Hematopoietic multipotent progenitor cell (in vitro differentiated cells): ENCODE measurements at places on chromosomes 12 and 14.

DNA sequence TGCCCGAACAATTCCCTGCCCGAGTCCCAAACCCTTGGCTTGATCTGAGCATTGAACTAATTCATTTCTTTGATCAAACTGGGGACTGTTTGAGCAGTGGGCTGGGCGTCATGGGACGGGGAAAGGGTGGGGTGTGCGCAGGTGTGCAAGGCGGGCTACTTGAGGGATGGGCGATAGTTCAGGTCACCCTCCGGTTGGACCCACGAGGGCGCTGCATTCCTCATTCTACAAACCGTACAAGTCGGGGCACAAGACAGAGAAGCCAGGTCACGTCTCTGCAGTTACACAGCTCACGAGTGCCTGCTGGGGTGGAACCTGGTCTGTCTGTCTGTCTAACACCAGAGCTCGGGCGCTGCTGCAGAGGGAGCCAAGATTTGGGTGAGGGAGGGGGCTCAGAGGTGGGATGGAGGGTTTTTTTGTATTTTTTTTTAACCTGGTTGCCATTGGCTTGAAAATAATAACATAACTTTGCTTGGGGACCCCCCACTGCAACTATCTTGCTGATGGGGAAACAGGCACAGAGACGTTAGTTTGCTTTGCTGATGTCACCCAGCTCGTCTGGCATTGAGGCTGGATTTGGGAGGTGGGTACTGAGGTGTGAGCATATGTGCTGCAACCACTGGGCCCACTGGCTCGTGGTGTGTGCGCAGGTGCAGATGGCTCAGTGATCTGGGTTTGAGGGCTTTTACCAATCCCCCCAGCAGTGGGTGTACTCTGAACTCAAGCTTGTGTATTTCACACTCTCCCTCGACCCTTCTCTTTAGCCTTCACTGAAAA is 7.6 kb upstream of the RTL1 start:
- DNase-seq: no peak

DNA sequence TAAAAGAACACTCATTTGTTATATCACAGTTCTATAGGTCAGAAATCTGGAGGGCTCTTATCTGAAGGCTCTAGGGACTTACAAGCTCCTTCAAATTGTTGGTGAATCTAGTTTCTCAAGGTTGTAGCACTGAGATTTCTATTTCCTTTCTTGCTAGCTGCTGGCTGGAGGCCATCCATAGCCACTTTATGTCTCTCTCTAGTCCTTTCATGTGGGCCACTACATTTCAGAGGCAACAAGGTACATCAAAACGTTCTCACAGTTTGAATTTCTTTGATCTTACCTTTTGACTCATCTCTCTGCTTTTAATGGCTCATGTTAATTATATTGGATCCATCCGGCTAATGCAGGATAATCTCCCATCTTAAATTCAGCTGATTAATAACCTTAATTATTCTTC is 286.8 kb downstream of the DIO2 start:
- no peak for DNase-seq

DNA sequence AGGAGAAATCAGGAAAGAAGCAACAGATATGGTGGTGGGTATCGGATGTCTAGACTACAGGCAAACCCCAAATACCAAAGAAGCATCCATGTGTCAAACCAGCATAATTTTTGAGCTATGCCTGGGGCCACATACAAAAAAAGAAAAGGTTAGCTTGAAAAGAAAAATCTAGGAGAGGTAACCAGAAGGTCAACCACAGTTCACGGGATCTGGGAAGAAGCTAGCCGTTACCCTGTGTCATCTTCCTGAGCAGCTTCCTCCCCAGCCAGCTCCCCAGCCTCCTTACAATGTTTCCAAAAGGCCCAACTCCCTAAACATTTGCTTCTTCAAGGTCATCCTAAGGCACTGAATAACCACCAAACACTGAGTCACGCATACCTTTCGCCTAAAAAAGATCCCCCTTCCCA is 3.1 kb downstream of the SINHCAF start:
- no peak for DNase-seq

DNA sequence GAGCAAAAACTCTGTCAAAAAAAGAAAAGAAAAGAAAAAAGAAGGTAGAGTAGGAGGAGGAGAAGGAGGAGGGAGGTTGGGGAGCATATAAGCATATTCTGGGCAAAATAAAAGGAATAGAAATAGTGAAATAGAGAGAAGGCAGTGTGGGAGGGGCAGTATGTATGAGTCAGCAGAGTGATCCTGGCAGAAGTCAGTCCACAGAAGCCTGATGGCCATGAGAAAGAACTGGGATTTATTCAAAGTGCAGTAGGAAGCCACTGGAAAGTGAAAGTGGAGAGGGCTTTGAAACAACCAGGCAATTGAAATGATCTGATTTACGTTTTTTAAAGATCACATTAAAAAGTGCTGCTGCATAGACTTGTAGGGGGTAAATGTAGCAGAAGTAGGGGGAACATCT is 368.6 kb upstream of the USP15 start:
- no peak for DNase-seq

- no peak for DNase-seq
Measured at GRCh38 chr14:105138551-105139111, 29.9 kb downstream of the JAG2 start.

- peak; percentile 15 for DNase-seq
Measured at GRCh38 chr12:112294793-112295192, 87.4 kb downstream of the HECTD4 start.

DNA sequence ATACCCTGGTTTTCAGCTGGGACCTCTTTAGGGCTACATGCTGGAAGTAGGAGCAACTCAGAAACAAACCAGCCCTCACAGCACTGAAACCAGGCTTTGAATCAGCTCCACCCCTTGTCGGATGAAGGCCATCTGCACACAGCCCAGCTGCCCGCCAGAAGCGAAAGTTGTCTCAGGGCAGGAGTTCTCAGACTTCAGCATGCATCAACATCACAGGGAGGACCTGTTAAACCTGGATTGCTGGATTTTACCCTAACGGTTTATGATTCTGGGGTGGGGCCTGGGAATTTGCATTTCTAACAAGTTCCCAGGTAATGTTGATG is 10.9 kb downstream of the SYNDIG1L start:
- DNase-seq: no peak

GRCh38 chr12:23049180-23049579 is 424.2 kb downstream of the ETNK1 start:
- no peak for DNase-seq

GRCh38 chr12:25939606-25940005 is 18.9 kb upstream of the RASSF8 start:
- no peak for DNase-seq

DNA sequence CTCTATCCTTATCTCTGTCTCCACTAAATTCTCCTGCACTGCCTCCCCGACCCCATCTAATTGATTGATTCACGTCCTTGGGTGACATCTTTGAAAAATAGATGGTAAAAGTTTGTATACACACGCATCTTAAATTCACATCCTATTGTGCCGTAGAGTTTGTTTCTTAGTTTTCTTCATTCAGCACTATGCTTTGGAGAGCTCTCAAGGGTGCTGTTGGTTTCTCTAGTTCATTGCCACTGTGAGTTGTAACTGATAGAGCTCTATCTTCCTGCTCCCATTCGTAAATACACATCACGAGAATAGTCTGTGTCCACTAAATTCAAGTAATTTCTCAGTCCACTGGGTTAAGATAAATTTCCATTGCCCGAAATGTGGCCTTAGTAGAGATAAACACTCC is 1537.4 kb downstream of the AACS start:
- DNase-seq: no peak

DNA sequence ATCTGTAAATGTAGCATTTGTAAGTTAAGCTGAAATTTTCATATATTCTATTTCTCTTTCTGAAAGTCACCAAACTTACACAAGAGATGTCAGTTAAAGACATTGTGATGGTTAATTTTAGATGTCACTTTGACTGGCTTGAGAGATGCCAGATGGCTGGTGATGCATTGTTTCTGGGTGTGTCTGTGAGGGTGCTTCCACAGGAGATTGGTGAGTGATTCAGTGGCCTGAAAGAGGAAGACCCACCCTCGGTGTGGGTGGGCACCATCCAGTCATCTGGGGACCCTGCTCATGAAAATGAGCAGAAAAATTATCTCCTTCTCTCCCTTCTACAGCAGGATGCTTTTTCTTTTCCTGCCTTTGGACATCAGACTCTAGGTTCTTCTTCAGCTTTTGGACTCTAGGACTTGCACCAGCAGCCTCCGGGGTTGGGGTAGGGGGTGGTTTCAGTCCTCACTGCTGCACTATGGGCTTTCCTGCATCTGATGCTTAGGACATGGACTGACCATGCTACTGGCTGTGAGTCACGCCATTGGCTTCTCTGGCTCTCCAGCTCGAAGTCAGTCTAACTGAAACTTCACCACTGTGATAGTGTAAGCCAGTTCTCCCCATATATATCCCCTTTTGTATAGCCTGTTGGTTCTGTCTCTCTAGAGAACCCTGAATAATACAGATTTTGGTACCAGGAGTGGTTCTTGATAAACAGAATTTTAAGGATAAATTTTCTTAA is 20.9 kb downstream of the PDE6H start:
- no peak for DNase-seq

DNA sequence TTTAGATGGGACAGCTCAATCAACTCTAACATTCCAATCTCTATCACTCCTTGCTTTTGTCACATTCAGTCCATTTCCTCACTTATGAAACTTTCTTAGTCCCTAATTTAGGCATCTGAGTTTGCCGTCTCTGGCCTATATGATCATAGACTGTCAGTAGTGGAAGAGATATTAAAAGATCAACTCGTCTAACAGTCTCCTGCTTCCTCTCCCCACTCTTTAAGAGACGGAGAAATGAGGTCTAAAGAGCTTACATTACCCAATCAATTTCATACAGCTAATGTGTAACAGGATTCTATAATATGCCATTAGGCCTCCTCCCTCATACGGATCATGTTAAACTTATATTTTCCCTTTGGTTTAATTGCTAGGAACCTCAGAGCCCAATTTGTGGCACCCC is 6.5 kb upstream of the ATP23 start:
- no peak for DNase-seq

GRCh38 chr14:36238666-36239363 is 62.3 kb upstream of the PTCSC3 start:
- no peak for DNase-seq

- DNase-seq: no peak
Measured at GRCh38 chr14:37098132-37098531, 74.3 kb downstream of the SLC25A21 start.

DNA sequence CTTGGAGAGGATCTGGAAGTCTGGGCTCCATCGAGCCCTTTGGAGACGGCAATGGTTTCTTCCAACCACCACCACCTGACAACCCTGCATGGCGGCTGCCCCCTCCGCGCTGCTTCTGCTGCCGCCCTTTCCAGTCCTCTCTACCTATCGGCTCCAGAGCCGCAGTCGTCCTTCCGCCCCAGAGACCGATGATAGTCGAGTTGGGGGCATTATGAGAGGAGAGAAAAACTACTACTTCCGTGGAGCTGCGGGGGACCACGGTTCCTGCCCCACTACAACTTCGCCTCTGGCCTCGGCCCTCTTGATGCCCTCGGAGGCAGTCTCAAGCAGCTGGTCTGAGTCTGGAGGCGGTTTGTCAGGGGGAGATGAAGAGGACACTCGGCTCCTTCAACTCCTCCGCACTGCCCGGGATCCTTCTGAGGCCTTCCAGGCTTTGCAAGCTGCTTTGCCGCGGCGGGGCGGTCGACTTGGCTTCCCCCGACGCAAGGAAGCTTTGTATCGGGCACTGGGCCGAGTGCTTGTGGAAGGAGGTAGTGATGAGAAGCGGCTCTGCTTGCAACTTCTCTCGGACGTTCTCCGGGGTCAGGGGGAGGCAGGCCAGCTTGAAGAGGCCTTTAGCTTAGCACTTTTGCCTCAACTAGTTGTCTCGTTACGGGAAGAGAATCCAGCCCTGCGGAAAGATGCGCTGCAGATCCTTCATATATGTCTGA is 499 bp downstream of the TOGARAM1 start:
- DNase-seq: peak; percentile 79

GRCh38 chr14:71341156-71341555 is 433.9 kb downstream of the PCNX1 start:
- DNase-seq: no peak

GRCh38 chr12:96995861-96996260 is 88.8 kb downstream of the NEDD1 start:
- no peak for DNase-seq

DNA sequence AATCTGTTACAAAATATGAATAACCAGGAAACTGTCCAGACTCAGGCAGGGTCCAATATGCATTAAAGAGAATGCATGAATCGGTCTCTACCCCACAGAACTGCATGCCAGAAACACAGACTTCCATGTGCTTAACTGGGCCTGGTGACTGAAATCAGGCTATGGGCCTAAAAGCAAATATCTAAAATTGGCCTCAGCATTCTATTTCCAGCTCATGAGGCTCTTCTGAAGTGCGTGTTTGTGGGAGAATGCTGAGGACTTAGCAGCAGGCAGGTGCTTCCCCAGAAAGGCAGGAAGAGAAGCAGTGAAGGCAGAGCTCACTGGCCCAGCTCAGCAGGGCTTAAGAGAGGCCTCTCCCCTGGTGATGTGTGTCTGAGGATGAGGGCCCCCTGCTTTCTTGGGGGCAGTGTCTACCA is 48.5 kb downstream of the ADGRD1 start:
- no peak for DNase-seq

GRCh38 chr14:104919993-104920315 is 4.7 kb upstream of the PLD4 start:
- no peak for DNase-seq

DNA sequence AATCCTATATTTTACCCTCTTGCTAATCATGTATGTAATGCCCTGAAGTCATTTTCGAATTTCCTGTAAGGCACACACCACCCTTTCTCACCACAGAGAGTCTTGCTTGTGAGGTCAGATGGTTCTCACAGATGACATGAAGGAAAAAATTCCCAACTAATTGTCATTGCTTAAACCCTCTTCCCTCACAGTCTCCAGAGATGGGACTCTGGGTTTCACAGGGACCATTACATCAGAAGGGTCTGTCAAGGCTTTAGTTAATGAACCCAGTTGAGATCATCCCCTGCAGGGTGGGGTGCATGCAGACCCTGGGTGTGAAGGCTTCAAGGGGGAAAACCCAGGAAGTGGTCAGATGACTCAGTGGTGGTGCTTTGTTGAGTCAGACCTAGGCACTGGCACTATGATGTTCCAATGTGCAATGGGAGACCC is 229.6 kb downstream of the BCAT1 start:
- peak; percentile 32 for DNase-seq

GRCh38 chr12:4137441-4137840 is 136.1 kb upstream of the CCND2 start:
- no peak for DNase-seq

GRCh38 chr14:36454599-36455240 is 65.3 kb downstream of the NKX2-1 start:
- no peak for DNase-seq

GRCh38 chr12:122724641-122725243 is 5.9 kb downstream of the HCAR1 start:
- no peak for DNase-seq

DNA sequence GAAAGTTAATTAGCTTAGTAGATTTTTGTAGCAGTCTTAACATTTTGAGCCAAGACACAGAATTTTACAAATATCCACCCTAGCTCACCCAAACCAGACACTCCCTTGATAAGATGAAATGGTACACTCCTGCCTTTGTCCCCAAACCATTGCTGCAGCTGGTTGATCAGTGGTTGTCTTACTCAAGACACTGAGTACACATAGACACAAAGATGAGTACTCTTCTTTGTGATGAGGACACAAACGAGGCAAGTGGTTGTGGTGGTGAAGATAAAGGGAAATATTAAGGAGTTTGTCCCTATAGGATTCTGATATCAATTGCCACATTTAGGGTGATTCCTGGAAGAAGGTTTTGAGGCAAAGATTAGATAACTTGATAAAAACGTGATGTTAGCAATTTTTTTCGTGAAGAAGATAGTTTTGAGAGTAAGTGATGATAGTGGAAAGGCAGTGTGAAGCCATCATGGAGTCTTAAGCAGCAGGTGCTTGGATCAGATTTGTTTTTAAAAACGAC is 21.4 kb upstream of the ATP2B1 start:
- no peak for DNase-seq

GRCh38 chr12:78928200-78929074 is 63.9 kb downstream of the SYT1 start:
- no peak for DNase-seq
